ENCODE measurements at places on chromosomes 2 and 18.

GRCh38 chr2:162729469-162729868 is 109.1 kb downstream of the KCNH7 start:
- no peak for DNase-seq

- no peak for DNase-seq
Observed at GRCh38 chr2:65576861-65577601, 144.6 kb upstream of the SPRED2 start.

DNA sequence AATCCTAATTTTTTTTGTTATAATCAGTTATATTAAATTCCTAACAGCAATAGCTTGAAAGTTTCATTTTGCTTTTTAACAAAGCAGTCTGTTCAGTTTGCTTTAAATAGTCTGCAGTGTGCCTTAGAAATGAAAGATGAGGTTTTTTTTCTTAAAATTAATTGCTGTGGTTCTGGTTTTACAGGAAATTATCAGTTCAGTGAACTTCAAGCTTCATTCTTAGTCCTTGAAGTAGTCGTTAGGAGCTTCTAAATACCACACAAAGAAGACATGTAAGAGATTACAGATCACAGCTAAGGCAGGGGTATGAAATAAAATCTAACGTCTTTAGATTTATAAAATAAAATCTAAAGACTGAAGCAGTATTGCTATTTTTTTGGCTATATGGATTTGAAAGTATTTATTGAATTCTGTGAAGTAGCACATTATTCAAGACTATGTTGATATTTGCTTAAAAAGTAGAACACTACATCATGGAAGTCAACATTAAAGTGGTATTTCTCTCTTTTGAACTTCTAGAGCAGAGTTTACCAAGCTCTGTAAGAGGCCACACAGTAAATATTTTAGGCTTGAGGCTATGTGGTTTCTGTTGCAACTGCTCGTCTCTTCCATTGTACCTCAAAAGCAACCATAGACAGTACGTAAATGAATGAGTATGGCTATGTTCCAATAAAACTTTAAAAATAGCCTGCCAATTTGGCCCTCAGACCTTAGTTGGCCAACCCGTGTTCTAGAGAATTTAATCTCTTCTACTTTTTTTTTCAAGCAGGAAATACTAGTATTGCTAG is 81.5 kb upstream of the STON1 start:
- DNase-seq: no peak

DNA sequence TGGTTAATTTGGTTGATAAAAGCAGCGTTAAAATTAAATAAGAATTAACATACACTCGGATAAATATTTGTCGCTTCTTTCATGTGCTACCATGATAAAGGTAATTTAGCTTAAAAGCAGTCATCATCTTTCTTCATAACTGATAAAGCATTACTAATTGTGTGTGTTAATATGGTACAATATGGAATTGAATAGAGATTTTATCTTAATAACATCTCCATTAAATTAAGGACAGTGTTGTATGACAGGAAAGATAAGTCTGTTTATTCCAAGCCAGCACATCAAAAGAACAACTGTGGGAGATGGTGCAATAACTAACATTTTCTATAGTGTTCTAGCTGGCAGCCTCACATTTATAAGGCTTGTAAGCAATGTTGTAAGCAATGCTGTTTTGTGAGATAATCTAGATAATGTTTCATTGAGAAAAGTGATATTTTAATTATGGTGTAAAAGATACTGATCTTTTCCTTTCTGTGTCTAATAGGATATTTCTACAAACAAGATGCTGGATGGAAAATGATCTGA is 64.4 kb upstream of the AFF3 start:
- no peak for DNase-seq

DNA sequence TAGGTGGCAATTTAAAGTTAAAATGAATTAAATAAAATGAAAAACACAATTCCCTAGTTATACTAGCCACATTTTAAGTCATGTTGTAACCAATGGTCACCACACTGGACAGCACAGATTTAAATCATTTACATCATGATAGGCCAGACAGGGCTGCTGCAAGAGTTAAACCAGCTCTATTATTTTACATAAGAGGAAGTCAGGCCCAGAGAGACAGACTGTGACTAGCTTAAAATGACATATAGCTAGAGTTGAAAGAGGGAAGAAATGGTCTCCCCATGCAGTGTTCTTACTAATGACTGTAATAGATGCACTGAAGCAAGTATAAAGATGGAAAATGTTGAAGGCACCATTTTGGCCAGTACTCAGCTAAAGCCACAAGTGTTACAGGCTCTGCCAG is 69.6 kb downstream of the SLC66A3 start:
- DNase-seq: no peak

Measured in NCI-H1417 treated with DMSO at 0.1 percent for 48 hours (cell line).